ENCODE measurements at places on chromosomes 2 and 18. TPM values are rescaled to one million over a fixed set of nuclear protein-coding genes. Genes with fewer than 3 reads are reported as not detected.

- H3K27ac ChIP-seq, result no peak overlapping the region
- H3K4me3 ChIP-seq, result no peak overlapping the region
- no peak for DNase-seq
- no peaks in the 10 kb centered on the region for H3K27me3 ChIP-seq
Observed at GRCh38 chr2:223971-224760, 39.7 kb downstream of the SH3YL1 start.

DNA sequence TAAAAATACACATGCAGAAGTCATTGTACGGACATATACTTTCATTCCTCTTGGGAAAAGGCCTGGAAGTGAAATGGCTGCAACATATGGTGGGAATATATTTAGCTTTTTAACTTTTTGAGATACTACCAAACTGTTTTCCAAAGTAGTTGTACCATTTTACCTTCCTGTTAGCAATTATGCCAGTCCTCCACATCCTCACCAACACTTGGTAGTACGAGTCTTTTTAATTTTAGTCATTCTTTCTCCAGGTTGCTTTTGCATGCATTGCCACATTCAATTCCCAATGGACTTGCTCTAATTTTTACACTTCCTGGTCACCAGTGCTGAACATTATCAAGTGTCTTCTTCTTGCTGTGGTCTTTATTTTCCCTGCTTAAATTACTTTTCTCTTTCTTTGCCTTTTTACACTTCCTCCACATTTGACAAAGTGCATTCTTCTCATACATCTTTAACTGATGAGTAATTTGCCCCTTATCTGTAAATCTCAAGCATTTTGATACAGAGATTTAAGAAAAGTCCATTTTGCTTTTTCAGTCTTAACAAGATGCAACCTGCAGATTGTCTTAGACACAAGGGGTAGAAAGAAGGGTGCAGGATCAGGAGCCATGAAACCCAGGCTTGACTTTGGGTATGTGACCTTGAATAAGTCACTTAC, 14.5 kb downstream of the VIT start:
- H3K4me3 ChIP-seq, result no peak overlapping the region
- peaks cover 3% of the 10 kb centered on the region for H3K27me3 ChIP-seq
- no peak overlapping the region for H3K27ac ChIP-seq

DNA sequence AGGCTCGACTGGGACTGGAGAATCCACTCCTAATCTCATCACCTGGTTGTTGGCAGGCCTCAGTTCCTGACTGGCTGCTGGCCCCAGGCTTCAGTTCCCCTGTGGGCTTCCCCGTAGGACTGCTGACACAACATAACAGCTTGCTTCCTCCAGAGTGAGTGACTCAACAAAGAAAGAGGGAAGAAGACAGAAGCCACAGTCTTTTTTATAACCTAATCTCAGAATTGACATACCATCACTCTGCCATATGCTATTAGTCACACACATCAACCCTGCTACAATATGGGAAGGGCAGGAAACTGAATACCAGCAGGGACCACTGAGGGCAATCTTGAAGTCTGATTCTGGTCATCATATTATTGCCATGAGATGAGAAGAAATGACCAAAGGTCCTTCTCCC, 76.8 kb upstream of the SLC14A2 start:
- no peaks in the 10 kb centered on the region for H3K27me3 ChIP-seq
- no peaks in the 10 kb centered on the region for H3K36me3 ChIP-seq
- H3K27ac ChIP-seq, result no peak overlapping the region
- H3K4me3 ChIP-seq, result no peak overlapping the region
- DNase-seq, result no peak

DNA sequence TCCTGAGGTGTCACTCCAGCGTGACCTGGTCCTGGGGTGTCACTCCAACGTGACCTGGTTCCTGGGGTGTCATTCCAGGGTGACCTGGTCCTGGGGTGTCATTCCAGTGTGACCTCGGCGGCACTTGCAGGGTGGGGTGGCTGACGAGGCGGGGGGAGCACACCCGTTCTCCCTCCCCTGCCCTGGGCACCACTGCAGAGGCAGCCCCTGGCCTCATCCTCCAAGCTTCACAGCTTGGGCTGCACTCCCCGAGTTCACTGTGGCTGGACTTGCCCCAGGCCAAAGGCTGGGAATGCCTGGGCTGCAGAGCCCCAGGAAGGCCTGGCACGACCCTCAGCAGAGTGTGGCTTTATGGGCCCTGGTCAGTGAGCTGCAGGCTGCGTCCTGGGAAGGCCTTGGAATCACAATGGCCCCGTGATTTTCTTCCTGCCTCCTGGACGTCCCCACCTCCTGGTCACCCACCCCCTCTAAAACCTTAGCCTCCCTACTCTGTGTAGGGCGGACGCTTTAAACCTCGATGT, 88.3 kb downstream of the NFATC1 start:
- H3K4me1 ChIP-seq, result peaks cover 1% of the 10 kb centered on the region
- no peaks in the 10 kb centered on the region for H3K36me3 ChIP-seq
- H3K4me3 ChIP-seq, result no peak overlapping the region
- H3K27ac ChIP-seq, result no peak overlapping the region

GRCh38 chr2:17124575-17125318, 393.5 kb downstream of the RAD51AP2 start:
- H3K27me3 ChIP-seq, result no peaks in the 10 kb centered on the region
- H3K4me1 ChIP-seq, result no peaks in the 10 kb centered on the region
- H3K4me3 ChIP-seq, result no peak overlapping the region
- no peak for DNase-seq

DNA sequence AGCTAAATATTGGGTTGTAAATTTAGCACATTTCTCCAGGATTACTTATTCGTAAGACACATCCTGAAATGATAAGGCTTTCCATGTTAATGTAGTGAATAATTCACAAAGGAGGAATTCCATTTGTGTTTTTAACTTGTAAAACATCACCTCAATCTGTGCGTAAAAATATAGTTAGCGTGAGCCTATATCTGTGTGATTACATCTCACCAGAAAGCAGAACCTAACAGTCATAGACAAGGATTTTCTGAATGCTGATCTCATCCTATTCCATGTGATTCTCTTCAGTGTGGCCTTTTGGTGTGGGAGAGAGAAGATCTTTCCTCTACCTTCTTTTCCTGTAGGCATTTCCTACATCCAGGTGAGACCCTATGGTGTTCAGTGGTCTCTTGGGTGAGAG, 263.2 kb upstream of the RASGRP3 start:
- no peaks in the 10 kb centered on the region for H3K27me3 ChIP-seq
- DNase-seq, result no peak

GRCh38 chr18:37649930-37650329, 84.3 kb upstream of the CELF4 start:
- H3K36me3 ChIP-seq, result no peaks in the 10 kb centered on the region
- no peaks in the 10 kb centered on the region for H3K27me3 ChIP-seq
- H3K4me3 ChIP-seq, result no peak overlapping the region
- no peak overlapping the region for H3K27ac ChIP-seq

- H3K27me3 ChIP-seq, result no peaks in the 10 kb centered on the region
- no peaks in the 10 kb centered on the region for H3K4me1 ChIP-seq
- no peak overlapping the region for H3K4me3 ChIP-seq
- H3K27ac ChIP-seq, result no peak overlapping the region
- no peaks in the 10 kb centered on the region for H3K36me3 ChIP-seq
- DNase-seq, result no peak
Observed at GRCh38 chr2:196059491-196059960, 9.1 kb downstream of the DNAH7 start.

DNA sequence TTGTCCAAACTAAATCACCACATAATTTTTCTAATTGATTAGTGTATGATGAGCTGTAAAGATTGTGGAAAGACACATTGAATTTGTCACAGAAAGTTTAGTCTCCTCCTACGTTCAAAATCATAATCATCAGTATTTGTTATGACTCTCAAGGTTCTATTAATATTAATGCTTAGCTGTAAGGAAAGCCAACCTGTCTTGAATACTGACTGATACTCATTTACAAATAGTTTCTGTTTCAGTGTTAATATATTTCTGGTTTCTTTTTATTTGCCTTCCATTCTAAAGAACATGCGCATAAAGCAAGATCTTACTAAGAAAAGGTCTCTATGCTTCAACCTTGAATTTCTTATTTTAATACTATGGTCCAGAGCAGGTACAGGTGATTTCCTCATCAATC, 55.1 kb downstream of the CPS1 start:
- no peak for DNase-seq
- no peaks in the 10 kb centered on the region for H3K27me3 ChIP-seq
- no peak overlapping the region for H3K27ac ChIP-seq
- no peaks in the 10 kb centered on the region for H3K36me3 ChIP-seq
- H3K4me1 ChIP-seq, result no peaks in the 10 kb centered on the region
- no peak overlapping the region for H3K4me3 ChIP-seq

DNA sequence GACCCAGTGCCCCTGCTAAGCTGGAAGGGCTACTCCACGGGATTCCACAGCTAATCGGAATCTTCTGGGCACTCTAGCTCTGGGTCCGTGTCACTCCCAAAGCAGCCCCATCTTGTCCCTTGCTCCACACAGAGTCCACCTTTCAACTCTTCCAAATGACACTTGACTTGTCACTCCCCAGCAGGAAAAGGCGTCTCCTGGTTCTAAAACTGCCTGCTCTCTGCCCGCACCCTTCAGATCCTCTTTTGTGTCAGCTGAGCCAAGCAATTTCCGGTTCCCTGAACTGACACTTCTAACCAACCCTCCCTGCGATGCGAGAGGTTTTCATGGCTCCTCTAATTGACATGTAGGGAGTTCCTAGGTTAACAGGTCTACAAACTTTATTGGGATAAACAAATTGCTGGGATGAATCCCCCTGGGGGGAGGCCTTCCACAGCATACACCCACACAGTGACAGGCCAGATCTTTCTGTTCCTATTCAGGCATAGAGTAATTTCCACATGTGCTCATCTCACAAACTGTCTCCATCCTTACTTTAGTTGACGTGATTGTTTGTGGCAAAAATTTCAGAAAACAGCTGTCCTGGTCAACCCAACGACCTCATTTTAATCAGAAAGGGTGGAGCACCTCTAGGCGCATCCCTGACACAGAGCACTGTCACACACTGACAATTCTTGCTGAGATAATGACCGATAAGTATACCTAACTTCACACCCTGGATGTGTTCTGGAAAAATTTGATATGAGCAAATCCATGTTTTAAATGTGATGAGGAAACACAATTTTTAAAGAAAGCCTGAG, 104.9 kb downstream of the RBMS1 start:
- H3K27ac ChIP-seq, result no peak overlapping the region
- DNase-seq, result peak; percentile 17
- H3K4me1 ChIP-seq, result peaks cover 54% of the 10 kb centered on the region
- no peaks in the 10 kb centered on the region for H3K36me3 ChIP-seq
- H3K4me3 ChIP-seq, result no peak overlapping the region

DNA sequence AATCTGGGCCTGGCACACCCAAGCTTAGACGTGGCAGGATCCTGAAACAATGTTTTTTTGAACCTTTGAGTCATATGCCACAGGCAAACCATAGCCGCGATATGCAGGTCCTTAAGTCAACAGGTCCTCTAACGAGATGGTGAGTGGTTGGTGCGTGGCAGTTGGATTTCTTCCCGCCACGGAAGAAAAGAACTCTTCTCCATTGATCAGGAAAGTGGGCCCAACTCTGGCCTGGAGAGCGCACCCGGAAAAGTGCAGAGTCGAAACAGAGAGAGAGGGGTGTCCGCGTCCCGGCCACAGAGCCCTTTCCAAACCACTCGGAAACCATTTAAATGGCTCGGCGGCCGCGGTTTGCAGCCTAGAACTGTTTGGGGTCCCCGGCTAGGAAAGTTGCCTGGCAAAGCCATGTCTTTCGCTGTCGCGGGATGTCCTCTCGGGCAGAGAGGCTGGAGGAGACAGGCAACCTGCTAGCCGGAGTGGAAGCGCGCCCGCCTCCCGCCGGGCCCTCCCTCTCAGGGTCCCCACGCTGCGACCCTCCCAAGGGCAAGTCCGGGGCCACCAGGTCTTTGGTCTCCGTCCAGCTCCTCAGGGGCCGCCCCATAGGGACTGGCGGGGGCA, 777 bp downstream of the GALNT3 start:
- DNase-seq, result no peak
- H3K4me1 ChIP-seq, result no peaks in the 10 kb centered on the region
- H3K27me3 ChIP-seq, result peaks cover 7% of the 10 kb centered on the region
- H3K4me3 ChIP-seq, result peak overlapping the region; percentile 58
- H3K36me3 ChIP-seq, result no peaks in the 10 kb centered on the region

DNA sequence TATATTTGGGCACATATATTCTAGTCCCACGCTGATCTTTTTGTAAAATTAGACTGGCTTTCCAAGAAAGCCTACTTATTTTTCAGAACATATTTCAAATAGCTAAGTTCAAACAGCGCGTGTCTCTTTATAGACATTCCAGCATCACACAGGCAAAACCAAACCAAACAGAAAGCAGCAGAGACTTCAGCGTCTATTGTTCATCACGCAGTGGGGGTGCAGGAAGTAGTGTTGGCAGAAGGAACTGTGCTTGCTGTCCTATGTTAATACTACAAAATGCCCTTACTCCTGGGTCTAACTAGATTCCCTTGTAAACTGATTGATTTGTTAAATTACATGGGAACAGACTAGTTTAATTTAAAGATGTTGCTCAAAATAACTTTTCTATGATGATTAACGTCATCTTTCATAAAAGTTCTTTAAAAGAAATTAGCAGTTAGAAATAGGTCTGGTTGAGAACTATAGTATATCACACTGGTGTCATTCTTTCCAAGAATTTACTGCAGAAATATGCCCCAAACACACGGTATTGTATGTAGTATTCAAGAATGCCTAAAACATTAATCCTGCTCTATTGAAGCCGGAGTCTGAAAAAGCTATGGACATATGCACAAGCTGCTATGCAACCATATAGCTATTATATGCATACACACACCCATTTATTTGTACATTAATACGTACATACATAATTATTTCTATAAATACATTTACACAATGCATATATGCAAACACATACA, 436.3 kb downstream of the CBLN2 start:
- no peaks in the 10 kb centered on the region for H3K36me3 ChIP-seq
- H3K4me1 ChIP-seq, result no peaks in the 10 kb centered on the region
- no peak overlapping the region for H3K27ac ChIP-seq
- H3K27me3 ChIP-seq, result no peaks in the 10 kb centered on the region
- DNase-seq, result no peak

GRCh38 chr2:65268957-65269356, 41.3 kb downstream of the ACTR2 start:
- no peak overlapping the region for H3K27ac ChIP-seq
- H3K4me1 ChIP-seq, result no peaks in the 10 kb centered on the region
- H3K27me3 ChIP-seq, result no peaks in the 10 kb centered on the region
- peaks cover 21% of the 10 kb centered on the region for H3K36me3 ChIP-seq

The RAB11FIP5 gene
- total RNA-seq, result 11.9 TPM

The UGT1A5 gene
- not detected for total RNA-seq

The ABHD3 gene
- 44.5 TPM for total RNA-seq

The MLPH gene
- not detected for total RNA-seq

The LRATD1 gene
- not detected for total RNA-seq

The LINC00305 gene
- not detected for total RNA-seq
